ENCODE measurements at places on chromosomes 13 and 19.

GRCh38 chr19:55855160-55855559, 18.8 kb downstream of the NLRP4 start:
- no peak for DNase-seq

DNA sequence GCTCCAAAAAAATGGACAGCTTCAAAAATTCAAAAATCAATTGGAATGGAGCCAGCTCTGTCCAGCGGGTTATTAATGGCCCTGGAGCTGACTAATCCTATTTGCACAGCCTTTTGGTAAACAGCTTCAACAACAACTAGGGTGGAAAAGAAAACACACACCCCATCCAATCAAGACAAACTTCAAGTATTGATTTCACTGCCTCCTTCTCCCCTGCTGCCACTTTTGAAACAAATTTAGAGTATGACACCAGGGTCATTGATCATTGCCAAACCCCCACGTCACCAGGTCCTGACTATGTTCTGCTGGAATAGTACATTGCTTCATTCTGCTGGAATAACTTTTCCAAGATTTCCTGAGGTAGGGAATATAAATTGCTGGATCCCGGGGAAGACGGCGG, 56.8 kb upstream of the GTF3A start:
- no peak for DNase-seq

DNA sequence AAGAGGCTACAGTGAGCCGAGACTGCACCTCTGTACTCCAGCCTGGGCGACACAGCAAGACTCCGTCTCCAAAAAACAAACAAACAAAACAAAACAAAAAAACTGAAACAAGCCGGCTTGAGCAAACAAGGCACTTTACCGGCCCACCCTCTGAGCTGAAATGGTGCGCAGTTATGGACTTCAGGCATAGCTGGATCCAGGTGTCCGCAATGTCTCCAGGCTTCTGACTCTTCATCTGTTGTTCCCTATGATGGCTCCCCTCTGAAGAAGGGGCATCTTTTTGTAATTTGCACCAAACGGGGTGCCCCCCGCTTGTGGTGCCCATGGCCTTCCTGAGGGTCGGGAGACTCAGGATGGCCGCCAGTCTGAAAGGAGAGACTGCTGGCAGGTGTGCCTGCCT, 6.2 kb downstream of the C2CD4C start:
- no peak for DNase-seq

DNA sequence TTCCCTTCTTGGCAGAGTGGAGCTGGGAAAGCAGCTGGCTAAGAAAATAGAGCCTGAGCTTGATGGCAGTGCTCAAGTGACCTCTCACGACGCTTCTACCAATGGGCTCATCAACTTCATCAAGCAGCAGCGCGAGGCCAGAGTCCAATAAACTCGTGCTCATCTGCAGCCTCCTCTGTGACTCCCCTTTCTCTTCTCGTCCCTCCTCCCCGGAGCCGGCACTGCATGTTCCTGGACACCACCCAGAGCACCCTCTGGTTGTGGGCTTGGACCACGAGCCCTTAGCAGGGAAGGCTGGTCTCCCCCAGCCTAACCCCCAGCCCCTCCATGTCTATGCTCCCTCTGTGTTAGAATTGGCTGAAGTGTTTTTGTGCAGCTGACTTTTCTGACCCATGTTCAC, 4.3 kb upstream of the PDCD2L start:
- DNase-seq = no peak

- DNase-seq = peak; percentile 62
These were observed 964 bp downstream of the SPINT2 start for GRCh38 chr19:38265213-38265861.

DNA sequence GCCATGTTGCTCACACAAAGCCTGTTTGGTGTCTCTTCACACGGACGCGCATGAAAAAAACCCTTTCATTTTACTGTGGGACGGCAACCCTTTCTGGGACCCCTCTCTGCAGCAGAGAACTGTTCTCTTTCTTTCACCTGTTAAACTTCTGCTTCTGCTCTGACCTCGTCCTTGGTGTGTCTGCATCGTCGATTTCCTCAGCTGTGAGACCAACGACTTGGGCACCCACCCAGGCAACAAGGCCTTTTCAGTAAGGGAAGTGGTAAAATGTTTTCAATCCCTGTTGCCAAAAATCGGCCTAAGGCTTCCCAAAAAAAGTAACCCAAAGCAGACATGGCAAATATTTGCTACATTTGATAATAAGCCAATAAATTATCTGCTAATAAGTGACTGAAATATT, 515.3 kb downstream of the IRS2 start:
- no peak for DNase-seq

DNA sequence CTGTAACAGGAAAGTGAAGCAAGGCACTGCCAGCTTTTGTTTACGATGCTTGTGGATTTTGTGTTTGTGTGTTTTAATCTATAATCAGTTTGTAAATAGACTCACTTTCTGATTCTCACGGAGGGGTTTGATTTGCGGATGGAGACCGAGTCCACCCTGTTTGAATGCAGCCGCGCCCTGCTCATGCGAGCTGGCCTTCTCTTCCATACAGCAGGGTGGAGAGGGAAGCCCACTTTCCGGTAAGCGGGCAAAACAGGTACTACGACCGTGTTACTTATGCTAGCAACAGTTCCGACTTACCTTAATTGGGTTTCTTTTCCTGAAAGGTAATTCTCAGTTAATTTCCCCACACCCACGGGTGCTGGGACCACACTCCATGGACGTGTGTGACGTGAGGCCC, 33.1 kb downstream of the ADPRHL1 start:
- DNase-seq = no peak

- no peak for DNase-seq
These were observed 59.4 kb downstream of the LACC1 start for GRCh38 chr13:43939086-43939485.

DNA sequence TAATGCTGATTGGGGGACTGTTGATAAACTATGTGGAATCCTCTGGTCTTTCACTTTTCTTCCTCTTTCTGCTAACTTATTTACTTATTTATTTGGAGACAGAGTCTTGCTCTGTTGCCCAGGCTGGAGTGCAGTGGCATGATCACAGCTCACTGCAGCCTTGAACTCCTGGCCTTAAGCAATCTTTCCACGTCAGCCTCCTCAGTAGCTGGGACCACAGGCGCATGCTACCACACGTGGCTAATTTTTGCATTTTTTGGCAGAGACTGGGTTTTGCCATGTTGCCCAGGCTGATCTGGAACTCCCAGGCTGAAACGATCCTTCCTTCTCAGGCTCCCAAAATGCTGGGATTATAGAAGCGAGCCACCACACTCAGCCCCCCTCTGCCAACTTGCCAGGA, 77.5 kb downstream of the ELF1 start:
- no peak for DNase-seq

DNA sequence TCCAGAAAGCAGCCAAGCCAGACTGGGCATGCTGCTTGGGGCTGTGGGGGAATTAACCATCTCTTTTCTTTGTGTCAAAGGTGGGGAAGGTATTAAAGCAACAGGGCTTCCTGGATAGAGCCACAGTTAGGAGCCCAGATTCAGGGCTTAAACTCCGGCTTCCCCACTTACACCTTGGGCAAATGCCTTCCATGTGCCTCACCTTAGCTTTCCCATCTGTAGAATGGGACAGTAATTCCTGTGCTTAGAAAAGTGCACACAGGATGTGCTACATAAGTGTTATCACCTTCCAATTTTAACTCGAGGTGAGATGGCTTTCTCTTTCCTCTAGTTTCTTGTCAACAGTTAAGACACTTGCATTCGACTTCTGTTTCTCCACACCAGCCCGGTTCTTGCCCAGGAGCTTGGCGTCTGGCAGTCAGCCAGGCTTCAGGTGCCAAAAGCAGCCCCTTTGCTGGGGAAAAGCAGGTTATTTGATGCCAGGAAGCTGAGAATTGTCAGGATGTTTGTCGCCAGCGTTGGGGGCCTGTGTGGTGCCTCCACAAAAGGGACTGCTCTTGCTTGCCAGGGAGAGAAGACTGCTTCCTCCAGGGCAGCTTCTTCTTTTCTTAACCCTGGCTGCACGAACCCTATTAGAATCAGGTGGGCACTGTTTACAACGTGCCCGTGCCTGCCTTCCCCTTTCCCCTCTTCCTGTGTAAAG, 79.2 kb downstream of the SIPA1L3 start:
- no peak for DNase-seq

DNA sequence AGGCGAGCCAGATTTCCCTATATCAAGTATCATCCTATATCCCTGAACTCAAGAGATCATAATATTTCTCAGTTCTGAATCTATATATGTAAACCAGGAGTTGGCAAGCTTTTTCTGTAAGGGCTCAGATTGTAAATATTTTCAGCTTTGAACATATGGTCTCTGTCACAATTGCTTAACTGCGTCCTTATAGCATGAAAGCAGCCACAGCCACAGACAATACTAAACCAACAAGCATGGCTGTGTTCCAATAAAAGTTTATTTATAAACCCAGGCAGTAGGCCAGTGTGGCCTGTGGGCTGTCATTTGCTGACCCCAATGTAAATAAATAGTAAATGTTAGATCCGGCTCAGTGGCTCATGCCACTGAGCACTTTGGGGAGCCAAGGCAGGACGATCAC, 12.2 kb upstream of the MYH14 start:
- DNase-seq = no peak

DNA sequence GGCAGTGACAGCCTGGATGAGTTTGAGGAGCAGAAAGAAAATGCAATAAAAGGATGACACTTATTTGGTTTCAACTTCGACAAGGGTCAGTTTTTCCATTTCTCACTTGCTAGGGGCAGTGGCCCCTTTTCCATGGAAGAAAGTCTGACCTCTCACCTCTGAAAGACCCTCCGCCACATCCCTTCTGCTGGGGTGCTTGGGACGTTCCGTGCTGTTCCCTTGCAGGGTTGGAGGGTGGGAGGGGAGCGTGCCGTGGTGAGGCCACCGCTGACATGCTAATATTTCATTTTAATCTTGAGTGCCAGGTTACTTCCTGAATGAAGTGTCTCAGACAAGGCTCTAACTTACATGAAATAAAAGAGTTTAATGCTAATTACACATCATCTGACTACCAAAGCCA, 5.2 kb upstream of the ZNF536 start:
- no peak for DNase-seq

DNA sequence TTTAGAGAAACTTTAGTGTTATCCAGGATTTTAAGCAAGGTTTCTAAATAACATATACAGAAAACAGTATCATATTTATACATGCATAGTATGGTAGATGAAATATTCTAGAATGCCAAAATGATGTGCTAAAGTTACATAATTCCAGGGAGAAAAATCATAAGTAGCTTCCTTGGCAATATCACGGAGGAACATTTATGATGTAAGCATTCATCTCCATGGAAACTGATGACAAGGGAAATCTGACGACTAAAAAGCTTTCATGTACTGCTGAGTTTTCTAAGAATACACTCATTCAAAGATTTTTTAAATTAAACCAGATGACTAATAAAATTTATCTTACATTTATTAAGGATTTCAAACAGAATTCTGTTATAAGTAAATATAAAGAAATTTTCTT, 4.7 kb downstream of the TEX30 start:
- DNase-seq = no peak

DNA sequence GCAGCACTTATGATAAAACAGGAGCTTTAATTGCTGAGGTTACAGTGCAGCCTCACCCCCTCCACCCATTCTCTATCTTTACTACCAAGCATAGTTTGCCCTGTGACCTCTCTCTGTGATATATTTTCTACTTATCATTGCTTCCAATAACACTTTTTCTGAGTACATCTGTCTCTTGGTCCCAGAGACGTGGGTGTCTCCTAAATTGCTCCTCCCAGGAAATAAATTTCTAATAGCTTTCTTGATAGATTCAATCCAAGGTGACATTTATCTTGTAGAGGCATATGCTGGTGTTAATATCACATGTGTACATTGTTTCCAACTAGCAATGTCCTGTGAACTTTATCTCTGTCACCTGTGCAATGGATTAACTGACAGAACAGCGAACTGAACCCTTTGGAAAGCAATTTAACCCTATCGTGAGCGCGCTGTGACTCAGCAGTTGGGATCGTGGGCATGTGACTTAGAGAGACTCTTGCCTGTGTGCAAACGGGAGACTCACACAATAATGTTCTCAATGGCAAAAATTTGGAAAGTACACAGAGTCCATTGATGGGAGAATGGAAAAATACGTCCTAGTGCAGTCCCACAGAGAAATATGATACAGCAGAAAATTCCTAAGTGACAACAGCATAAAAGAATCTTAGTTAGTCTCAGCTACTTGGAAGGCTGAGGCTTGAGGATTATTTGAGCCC, 7.0 kb upstream of the MAP2K2 start:
- no peak for DNase-seq

DNA sequence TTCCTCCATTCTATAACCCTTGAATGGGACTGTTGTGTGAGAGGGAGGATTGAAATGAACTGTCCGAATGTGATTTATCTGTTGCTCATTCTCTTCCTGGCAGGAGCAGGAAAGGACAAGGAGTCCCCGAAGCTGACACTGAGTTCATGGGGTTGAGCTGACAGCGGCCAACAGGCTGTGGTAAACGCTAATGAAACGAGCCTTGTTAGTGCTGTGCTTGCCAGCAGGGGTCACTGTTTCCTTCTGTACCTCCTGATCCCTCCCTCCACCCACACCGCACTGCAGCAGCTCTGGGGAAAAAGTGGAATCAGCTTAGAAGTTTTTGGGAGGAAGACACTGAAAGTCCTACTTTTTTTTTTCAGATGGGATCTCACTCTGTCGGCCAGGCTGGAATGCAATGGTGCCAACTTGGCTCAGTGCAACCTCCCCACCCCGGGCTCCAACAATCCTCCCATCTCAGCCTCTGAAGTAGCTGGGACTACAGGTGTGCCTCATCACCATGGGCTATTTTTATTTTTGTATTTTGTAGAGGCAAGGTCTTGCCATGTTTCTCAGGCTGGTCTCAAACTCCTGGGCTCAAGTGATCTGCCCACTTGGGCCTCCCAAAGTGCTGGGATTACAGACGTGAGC, 6.7 kb upstream of the ZNF761 start:
- peak; percentile 94 for DNase-seq

DNA sequence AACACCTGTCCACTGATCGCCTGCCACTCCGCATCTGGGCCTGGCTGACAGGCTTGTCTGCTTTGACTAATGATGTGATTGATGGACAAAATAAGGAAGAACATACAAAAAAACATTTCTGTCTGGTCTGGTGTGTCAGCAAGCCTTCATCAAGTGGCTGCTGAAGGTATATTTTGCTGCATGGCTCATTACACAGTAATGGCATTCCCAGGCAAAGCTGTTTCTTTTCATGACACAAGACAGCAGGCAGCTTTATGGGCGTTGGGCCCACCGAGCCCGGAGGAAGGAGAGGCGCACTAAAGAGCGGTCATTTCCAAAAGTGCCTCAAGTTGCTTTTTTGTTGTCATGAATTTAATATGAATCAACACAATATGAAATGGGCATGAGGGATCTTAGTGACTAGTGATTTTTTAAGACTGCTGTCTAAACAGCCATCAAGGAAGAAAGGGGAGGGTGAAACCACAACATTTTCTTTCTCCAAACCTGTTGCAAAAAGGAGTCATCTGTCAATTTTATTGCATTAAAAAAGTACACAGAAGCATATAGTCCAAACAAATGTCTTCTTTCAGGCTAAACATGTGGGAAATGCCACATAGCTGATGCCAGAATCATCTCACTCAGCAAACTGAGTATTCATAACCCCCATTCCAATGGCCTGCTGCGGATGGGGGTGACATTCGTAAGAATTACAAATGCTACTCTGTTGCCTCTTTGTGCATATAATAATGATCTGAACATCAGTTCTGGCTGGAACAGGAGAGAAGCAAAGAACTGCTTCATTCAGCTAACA, 476.6 kb downstream of the ZNF536 start:
- DNase-seq = no peak

Measured in GM23338 (cell line).